Activated T-helper 1 cell treated with Interleukin-2 at 50 U/mL for 16 hours (primary cell): ENCODE measurements at places on chromosomes 2 and 18.

DNA sequence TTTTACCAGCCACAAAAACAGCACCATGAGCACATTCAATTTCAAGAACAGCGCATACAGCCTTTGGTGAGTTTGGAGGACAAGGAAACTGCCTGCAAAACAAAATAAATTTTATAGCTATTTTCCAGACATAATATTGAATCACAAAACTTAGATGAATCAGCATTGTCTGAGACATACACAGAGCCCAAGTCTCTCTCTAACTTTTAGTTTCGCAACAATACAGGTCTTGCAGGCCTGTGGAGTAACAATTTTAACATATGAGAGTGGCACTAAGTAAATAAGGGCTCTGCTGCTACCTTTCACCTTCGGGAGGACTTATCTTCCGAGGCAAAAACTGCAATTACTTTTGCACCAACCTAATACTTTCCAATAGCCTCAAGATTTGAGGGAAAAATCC lies 56.1 kb upstream of the PEX13 start:
- DNase-seq: no peak

- DNase-seq: no peak
Measured at GRCh38 chr2:127665267-127665893, 9.9 kb downstream of the LIMS2 start.

DNA sequence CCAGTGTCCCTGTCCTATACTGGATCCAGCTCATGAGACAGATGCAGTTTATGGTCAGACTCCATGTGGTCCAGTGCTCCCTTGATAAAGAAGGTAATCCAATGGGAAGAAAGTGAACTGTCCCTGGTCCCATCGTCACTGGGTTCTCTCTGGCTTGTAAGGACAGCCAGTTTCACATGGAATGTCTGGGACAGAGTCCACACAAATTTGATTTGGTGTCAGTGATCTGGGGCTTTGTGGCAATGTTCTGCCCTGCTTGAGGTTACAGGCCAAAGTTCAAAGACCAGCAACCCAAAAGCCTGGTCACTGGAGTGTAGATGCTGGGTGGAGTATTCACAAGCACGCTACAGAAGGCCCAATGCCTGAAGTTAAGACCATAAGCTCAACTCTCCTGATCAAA lies 22.2 kb upstream of the FHL2 start:
- no peak for DNase-seq

- DNase-seq: no peak
Measured at GRCh38 chr18:26908906-26909305, 43.4 kb upstream of the AQP4 start.

DNA sequence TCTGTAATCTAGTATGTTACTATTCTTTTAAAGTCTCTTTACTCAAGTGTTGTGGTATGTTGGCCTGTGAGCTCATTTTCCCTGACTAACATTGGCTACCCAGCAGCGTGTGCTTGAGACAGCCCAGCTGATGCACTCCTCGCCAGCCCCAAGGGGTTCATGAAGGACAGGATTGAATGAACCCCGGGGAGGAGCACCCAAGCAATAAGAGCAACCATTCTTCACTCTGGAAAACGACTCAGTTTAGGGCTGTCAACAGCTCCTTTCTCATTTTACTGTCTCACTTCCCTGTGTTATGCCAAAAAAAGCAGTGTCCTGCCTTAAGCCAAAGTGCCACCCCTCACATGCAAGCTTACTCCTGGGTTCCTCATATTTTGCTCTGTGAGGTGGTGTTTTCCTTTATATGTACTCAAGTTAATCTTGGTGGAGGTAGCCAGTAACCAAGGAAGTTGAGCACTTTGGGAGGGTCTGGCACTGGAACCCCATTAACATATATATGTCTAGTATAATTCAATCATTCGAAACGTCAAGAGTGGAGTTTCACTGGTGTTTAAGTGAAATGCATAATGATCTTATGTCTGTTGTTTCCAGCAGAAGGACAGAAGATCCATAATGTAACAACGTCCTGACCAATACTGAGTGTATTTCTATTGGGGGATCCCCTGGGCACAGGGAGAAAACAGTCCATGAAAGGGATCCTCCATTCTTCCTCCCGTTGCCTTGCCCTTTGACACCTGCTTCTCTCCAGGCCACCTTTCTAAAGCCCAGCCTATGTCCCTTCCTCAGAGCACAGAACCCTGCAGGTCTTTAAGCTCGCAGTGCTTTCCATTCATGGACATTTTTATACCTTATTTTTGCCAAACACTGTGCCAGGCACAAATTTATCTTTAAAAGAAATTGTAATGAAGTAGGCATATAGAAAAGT lies 43.2 kb downstream of the ATIC start:
- DNase-seq: no peak

- DNase-seq: no peak
Measured at GRCh38 chr18:44803019-44803650, 122.4 kb downstream of the SETBP1 start.

DNA sequence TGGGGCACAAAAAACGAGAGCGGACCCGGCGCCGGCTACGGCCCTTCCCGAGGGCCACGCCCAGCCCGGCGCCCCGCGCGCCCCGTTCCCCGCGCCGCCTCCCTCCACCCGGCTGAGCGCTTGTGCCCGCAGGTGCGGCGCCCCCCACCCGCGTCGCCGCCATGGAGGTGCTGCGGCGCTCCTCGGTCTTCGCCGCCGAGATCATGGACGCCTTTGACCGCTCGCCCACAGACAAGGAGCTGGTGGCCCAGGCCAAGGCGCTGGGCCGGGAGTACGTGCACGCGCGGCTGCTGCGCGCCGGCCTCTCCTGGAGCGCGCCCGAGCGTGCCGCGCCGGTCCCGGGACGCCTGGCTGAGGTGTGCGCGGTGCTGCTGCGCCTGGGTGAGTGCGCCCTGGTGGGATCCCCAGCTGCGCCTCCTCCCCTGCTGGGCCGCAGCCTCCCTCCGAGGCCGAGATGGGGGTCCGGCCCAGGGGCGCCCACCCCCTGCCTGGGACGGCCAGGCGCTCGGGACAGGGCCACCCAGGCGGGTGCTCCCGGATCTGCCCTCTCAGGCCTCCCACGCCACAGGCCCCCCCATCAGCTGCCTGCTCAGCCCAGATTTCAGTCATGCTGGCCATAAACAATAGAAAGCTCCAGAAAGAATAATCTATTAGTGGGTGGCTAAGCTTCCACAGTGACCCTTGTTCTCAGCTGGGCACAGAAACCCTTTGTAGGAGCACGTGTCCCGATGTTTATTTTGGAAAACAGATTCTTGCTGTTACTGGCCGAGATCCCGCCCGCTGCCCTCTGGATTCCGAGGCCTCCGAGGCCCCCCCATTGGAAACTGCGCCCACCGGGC lies 997 bp downstream of the BOK start:
- no peak for DNase-seq

DNA sequence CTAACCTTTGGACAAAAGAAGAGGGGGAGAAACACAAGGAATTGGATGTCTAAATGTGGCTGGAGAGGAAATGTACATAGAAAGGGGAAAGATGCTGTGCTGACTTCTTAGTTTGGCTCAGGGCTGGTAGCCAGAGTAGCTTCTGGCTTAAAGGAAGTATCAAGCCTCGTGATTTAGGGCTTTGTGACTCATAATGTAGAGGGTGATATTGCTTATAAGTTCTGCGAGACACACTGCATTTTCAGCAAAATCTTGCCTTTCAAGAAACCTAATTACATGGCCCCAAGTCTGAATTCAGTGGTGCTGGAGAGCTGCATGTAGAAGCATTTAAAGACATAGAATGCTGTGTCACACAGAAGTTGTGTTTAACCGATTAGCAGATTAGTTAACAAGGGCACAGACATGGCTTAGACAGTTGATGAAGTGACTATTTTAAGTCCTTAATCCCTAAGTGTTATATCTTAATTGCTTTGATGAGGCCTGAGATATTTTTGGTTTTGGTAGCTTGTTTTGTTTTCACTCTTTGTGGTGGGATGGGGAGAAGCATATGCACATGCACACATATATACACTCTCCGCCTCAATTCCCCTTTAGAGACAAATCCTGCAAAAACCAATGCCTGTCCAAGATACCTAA lies 66.4 kb downstream of the EPAS1 start:
- DNase-seq: no peak

- DNase-seq: no peak
Measured at GRCh38 chr2:130756874-130757668, 1.7 kb downstream of the AMER3 start.

- no peak for DNase-seq
Measured at GRCh38 chr2:239471011-239471792, 70.4 kb upstream of the HDAC4 start.

DNA sequence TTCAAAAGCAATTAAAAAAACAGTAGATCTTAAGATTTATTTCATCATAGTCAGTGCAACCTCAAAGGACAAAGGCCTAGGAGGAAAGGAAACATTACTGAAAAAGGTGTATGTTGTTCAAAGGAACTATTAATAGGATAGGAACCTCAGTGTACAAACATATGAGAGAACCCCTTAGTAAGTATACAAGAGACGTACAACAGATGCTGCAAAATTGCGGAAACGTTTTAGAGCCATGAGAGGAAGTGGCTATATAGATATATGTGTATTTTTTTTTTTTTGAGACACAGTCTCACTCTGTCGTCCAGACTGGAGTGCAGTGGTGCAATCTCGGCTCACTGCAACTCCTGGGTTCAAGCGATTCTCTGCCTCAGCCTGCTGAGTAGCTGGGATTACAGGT lies 22.2 kb downstream of the PIK3C3 start:
- no peak for DNase-seq

DNA sequence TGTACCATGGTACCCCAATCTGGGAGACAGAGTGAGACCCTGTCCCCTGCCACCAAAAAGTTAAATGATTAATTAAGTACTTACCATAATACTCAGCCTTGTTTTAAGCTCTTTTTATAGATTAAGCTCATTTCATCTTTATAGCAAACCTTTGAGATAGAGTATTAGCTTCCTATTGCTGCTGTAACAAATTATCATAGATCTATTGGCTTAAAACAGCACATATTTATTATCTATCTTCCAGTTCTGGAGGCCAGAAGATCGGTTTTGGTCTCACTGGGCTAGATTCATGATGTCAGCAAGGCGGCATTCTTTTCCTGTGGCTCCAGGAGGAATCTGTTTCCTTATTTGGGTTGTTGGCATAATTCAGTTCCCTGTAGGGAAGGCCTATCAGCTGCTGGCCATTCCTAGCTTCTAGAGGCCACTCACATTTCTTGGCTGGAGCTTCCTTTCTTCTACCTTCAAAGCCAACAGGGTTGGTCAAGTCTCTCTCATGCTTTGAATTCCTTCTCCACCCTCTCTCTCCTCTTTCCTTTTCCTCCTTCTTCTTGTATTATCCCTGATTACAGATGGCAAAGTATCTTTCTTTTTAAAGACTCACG lies 13.7 kb upstream of the GREB1 start:
- no peak for DNase-seq

DNA sequence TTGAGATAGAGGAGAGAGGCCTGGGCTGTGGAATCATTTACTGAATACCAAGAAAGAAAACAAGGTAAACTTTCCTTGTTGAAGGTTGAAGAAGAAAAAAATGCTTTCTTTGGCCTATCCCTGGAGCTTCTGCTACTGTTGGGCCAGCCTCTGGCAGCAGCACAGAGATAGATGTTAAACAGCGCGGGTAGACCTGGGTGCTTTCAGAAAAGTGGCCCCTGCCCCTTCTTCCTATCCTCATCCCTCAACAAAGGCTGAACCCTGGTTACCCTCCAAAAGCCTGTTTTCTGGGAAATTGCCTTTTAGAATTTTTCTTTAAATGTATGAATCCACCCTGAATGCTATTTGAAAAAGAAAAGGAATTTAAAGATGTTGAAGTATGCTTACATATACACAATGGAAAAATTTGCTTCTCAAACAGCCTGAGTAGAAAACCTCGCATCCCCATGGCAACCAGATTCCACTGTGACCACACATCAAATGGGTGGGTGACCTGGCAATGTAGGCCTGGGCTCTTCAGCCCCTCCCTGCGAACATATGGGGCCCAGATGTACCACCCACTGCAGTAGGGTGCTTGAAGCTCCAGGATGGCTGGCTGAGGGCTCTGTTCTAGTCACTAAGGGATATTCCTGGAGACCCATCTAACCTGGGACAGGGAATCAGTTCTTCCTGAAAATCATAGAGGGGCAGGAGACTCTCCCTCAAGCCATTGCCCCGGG lies 23.4 kb upstream of the CHRNA1 start:
- no peak for DNase-seq

DNA sequence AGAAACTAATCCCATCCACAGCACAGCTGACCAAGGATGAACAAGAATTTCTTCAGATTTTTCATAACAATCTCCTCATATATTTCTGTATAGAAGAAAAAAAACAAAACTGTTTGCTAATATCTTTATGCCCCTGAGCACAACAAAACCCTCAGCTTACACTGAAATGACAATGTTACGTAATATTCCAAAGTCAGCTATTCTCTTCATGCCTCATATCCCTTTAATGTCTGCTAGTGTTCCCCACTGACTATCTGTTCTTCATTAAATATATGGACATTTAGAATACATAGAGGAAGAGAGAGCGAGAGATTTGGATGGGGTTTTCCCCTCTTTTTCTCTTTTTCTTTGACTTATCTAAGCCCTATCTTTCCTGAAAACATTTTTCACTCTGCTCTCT lies 87.9 kb upstream of the GULP1 start:
- no peak for DNase-seq

GRCh38 chr2:38146907-38147307 lies 71.0 kb upstream of the CYP1B1 start:
- DNase-seq: no peak

DNA sequence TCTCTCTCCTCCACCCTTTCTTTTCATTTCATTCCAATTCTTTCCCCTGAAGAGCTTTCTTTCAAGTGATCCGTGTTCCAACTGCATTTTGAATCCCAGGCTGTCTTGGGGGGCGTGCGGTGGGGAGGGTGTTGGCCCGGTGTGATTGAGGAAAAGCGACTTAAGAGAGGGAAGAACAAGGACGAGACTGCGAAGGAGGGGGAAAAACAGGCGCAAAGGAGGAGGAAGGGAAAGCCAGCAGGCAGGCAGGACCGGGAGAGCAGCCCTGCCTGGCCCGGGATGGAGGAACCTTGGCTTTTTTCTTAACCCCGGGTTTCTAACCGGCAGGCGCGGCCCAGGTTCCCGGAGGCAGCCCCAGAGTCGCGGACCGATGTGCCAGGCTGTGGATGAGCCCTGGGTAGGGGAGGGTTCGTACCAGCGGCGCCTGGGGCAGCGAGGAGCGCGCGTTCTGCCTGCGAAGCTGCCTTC lies 1.3 kb downstream of the ADCYAP1 start:
- no peak for DNase-seq

DNA sequence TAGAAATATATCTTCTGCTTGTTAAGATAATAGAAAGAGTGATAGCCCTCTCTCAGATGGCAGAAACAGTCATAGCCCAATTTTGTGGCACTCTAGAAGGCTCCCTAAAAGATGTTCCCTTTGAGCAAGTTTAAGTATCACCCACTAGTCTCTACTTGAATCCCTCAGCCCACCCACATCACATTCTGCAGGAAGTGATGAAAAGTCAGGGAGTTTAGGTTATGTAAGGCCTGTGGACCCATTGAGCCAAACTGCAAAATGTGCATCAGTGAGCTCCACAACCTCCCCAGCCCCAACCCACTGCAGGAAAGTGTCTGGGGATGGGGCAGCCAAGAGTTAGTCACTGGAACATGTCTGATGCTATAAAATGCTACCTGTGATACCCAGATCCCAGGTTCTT lies 25.6 kb downstream of the ANKRD44 start:
- no peak for DNase-seq

- no peak for DNase-seq
Measured at GRCh38 chr2:19648583-19648982, 253.2 kb downstream of the TTC32 start.
